ENCODE measurements at places on chromosomes 12 and 14. TPM values are rescaled to one million over a fixed set of nuclear protein-coding genes. Genes with fewer than 3 reads are reported as not detected.
A peak's percentile ranks its signal among the peaks of the same experiment; 100 is the strongest.

The GRIN2B gene
- 140 TPM for total RNA-seq

The LHX5 gene
- not detected for total RNA-seq

The AKAP3 gene
- 2.9 TPM for total RNA-seq

The TGFB3 gene
- 82.4 TPM for total RNA-seq

The PTCSC3 gene
- not detected for total RNA-seq

The C12orf54 gene
- total RNA-seq: 0.95 TPM

The B3GNT4 gene
- total RNA-seq: 10.1 TPM

The GAS2L3 gene
- total RNA-seq: 2.5 TPM

The NOPCHAP1 gene
- 21.3 TPM for total RNA-seq

The CD4 gene
- 8.9 TPM for total RNA-seq

The B4GALNT1 gene
- total RNA-seq: 76.6 TPM

- no peak for DNase-seq
Measured at GRCh38 chr12:7089196-7089871, 2.9 kb downstream of the C1R start.

DNA sequence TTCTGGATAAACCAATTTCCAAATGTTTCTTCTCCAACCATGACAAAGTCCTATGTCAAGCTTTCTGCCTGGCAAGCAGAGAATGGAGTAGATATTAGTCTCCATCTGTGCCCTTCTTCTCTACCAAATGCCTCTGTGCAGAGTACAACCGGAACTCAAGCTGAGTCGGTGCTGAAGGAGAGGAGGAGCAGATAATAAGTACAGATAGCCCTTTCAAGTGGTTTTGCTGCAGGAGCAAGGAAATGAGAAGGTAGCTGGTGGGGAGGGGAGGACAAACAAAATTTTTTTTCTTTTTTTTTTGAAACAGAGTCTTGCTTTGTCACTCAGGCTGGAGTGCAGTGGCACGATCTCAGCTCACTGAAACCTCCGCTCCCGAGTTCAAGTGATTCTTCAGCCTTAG, 14.2 kb upstream of the HELB start:
- DNase-seq: no peak

DNA sequence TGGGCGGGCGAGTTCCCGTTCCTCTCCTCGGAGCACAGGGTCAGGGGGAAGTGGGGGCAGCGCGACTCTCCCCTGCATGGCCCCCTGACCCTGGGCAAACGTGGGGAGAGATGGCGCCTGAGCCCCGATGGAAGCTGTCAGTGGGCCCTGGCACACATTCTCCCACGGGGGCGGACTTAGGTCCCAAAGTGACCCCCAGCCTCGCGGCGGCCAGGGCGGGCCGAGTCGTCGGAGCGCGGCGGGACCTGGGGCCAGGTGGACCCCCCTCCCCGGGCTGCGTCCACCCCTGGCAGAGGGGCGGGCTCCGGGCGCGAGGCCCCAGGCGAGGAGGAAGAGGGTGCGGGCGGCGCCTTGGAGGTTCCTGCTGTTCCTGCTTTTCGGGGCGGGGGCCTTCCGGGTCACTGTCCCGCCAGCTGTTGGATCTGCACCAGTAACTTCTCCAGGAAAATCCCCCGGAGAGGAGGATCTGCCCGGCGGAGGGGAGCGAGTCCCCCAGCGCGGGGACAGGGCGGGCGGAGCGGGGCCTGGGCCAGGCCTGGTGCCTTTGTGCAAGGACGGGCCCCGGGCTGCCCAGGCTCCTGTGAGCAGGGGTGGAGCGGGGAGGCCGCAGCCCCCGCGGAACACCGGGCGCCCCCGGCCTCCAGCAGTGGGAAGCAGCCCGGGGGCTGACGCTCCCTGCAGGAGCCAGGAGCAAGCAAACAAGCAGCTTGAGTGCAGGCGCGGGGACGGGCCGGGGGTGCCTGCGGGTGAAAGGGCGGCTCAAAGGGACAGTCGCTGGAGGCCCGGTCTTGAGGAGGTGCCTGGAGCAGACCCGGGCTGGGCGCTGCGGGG, 15.3 kb downstream of the TNFAIP2 start:
- no peak for DNase-seq

GRCh38 chr12:120941846-120942405, 36.4 kb upstream of the HNF1A start:
- no peak for DNase-seq

DNA sequence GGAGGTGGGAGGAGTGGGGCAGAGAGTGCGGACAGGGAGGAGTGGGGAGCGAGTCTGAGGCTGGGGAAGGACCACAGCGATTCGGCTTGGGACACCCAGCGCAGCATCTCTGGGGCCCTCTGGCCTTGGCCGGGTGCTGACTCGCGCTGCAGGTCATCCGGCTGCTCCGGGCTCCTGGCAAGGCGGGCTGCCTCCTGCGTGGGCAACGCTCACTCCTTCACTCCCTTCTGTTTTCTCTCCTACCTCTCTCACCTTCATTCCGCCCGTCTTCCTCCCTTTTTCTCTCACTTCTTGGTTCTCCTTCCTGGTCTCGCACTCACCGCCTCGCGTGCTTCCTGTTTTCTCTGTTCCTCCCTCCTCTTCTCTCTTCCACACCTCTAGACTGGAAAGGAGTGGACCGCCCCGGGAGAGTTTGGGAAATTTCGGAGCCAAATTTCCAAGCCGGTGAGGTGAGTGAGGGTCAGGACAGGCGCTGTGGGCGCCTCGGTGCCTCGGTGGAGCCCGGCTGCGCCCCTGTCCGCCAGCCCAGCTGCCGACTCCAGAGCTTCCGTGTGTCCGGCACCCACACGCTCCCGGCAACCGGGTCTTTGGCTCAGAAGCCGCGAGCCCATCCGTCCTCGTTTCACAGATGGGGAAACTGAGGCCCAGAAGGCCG, 86.7 kb downstream of the B4GALNT3 start:
- DNase-seq: no peak

DNA sequence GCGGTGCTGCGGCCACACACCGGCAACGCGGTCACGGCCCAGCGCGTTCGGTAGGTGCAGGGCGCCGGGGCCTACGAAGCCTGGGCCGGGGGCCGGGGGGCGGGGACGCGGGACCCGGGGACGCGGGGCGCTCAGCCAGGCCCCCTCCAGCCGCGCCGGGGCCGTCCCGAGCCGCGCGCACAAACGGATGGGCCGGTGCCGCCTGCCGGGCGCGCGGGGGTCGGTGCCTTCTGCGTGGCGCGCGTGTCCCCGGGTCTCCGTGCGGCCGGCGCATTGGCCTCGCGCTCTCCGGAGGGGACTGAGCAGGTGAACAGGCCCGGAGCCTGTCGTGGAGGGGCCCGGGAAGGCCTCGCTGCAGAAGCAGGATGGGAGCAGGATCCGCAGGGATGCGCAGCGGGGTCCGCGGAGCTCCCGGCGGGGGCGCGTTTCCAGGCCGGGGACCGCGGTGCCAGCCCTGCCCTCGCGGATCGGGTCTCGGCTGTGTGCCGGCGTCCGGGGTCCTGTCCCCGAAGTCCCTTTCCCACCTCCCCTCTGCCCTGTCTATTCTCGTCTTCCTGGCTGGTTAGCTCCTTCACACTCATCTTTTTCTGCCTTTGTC, 421 bp downstream of the GLT1D1 start:
- DNase-seq: no peak

- DNase-seq: no peak
Measured at GRCh38 chr12:92134638-92135274, 10.9 kb downstream of the BTG1 start.

GRCh38 chr14:89903340-89903952, 51.1 kb downstream of the EFCAB11 start:
- no peak for DNase-seq

- no peak for DNase-seq
Measured at GRCh38 chr12:22248121-22248520, 86.4 kb downstream of the ST8SIA1 start.

DNA sequence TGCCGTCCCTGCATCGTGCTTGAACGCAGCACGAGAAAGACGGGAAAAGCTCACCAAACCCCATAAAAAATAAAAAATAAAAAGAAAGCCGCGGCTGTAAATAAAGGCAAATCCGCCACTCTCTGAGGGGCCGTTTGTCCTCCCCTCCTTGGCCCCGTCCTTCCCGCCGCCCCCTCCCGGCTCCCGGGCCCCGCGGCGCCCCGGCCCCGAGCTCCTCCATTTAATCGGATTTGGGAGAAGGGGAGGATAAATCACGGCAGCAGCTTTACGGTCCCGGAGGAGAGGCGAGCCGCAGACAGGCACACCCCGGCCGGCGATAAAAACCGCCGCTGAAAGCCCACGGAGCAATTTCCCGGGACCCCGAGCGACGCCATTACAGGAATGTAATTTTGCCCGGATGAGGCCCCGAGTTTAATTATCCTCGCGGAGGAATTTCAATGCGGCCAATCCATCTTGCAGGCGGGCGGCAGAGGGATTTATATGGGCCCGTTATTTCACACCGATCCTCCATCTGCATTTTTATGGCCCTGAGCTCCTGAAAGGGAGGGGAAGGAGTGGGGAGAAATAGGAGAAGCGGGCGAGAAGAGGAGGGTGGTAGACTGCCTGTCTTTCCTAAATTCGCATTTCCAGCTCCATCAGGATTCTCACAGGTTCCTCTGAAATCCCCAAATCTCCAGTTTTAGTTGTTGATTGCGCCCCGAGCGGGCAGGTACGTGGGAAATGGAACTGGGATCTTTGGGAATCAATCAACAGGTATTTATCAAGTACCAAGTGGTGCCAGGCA, 1.3 kb upstream of the ATP5MC2 start:
- DNase-seq: peak; percentile 43

GRCh38 chr12:90393089-90393488, 561.9 kb downstream of the CCER1 start:
- DNase-seq: no peak

- no peak for DNase-seq
Measured at GRCh38 chr12:45411626-45412025, 195.7 kb downstream of the ANO6 start.

- no peak for DNase-seq
Measured at GRCh38 chr12:79659961-79660431, 30.8 kb downstream of the PAWR start.

- no peak for DNase-seq
Measured at GRCh38 chr12:79682593-79682992, 8.2 kb downstream of the PAWR start.

DNA sequence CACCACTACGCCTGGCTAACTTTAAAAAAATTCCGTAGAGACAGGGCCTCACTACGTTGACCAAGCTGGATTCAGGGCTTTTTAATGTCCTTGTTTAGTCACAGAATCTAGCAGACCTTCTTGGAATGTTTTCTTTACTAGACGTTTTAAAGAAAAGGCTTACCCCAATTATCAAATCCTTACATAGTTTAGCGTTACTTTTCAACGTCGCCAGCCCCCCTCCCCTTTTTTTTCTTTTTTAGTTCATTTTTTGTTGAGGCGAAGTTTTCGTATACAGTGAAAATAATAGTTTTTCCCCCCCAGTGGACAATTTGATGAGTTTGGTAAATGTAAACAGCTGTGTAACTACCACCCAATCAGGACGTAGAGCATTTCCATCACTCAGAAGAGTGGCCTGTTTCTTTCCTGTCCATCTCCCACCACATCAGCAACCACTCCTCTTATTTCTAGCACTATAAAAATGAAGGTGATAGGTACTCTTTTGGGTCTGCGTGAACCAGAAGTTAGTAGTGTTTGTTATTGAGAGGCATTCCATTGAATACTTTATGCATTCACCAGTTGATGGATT, 753 bp upstream of the DLGAP5 start:
- no peak for DNase-seq

- DNase-seq: no peak
Measured at GRCh38 chr12:120834489-120835303, 69.5 kb downstream of the SPPL3 start.

GRCh38 chr12:100128512-100128908, 14.2 kb downstream of the BLTP3B start:
- no peak for DNase-seq

DNA sequence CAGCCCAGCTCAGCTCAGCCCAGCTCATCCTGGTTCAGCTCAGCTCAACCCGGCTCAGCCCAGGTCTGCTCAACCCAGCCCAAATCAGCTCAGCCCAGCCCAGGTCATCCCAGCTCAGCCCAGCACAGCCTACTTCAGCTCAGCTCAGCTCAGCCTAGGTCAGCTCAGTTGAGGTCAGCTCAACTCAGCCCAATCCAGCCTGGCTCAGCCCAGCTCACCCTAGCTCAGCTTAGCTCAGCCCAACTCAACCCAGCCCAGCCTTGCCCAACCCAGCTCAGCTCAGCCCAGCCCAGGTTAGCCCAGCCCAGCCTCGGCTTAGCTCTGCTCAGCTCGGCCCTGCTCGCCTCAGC, 332.3 kb downstream of the TMEM121 start:
- DNase-seq: no peak

DNA sequence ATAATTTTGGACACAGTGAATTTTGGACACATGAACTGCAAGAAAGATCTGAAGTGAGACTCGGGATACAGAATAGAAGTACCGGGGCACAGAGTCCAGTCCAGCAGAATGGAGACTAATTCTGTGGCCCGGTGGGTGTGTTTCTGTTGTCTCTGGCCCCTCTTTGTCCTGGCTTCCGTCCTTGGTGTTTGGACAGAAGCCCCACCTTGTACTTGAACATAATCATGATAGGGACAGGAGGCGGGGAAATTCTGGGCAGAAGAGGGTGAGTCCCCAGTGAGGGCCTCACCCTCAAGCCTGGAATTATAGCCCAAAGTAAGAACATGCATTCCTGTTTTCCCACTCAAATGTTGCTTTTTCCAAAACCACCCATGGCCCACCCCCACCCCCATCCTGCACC, 39.9 kb downstream of the TNFAIP2 start:
- no peak for DNase-seq

DNA sequence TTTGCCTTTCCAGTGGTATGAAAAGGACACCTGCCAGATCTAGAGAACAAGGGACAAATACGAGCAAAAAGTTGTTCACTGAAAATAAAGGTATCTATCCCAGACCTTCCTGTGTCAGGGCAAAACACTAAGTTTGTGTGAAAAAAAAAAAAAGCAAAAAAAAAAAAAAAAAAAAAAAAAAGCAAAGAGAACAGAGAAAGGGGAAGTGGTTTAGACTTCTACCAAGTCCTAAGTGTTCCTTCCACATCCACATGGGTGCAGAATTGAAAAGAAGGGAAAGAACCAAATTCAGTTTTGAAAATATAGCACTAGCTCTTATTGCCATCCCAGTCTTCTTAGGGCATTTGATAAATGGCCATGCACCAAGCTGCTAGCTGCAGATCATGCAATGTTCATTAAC, 41.7 kb downstream of the ZCRB1 start:
- no peak for DNase-seq

DNA sequence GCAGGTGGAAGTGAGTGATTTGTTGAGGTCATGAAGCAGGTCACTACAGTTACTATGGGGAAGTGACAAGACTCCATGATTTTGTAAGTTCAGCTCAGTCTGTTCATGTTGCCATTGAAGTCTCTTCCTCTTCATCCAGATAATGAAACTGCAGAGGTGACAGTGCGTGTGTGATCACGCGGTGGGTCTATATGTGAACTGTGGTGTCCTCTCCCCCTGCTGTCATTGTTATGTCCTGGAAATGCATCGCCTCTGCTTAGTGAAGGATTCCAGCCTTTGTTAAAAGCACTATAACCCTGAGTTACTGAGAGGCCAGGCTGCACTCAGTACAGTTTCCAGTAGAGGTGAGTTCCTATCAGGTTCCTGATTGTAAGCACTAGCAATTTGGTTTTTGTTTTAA, 216.2 kb upstream of the RMST start:
- DNase-seq: no peak

GRCh38 chr12:91383099-91383498, 200.5 kb upstream of the DCN start:
- no peak for DNase-seq

GRCh38 chr12:26627335-26627734, 205.7 kb downstream of the ITPR2 start:
- no peak for DNase-seq

- peak; percentile 46 for DNase-seq
Measured at GRCh38 chr12:111636209-111636945, 37.3 kb upstream of the ATXN2 start.

- no peak for DNase-seq
Measured at GRCh38 chr14:37583358-37584210, 11.5 kb downstream of the FOXA1 start.

All from dorsolateral prefrontal cortex (tissue), 122 donors.